MG63 (cell line): ENCODE measurements at places on chromosomes 2 and 18. TPM values are rescaled to one million over a fixed set of nuclear protein-coding genes. Genes with fewer than 3 reads are reported as not detected.

The SMYD1 gene
- not detected in 2 replicates for total RNA-seq

- no peak for DNase-seq
These were observed 353.3 kb upstream of the LRP1B start for GRCh38 chr2:142484111-142484510.

The CCDC102B gene
- total RNA-seq, result 1.6 and 2.2 TPM in 2 replicates

DNA sequence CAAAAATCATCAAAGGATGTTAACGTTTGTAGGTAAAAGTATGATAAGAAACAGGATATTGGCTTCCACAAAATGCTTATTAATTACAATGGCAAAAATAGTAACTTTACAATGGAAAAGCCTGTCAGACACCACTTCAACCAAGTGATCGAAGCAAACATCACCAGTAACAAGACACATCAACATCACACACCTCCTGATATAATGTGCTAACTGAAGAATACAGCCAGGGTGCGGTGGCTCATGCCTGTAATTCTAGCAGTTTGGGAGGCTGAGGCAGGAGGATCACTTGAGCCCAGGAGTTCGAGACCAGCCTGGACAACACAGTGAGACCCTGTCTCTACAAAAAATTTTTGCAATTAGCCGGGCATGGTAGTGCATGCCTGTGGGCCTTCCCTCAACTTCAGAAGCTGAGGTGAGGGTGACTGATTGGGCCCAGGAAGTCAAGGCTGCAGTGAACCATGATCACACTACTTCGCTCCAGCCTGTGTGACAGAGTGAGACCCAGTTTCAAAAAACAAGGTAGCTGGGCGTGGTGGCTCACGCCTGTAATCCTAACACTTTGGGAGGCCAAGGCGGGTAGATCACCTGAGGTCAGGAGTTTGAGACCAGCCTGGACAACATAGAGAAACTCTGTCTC lies 15.0 kb downstream of the MGAT4A start:
- DNase-seq, result no peak

DNA sequence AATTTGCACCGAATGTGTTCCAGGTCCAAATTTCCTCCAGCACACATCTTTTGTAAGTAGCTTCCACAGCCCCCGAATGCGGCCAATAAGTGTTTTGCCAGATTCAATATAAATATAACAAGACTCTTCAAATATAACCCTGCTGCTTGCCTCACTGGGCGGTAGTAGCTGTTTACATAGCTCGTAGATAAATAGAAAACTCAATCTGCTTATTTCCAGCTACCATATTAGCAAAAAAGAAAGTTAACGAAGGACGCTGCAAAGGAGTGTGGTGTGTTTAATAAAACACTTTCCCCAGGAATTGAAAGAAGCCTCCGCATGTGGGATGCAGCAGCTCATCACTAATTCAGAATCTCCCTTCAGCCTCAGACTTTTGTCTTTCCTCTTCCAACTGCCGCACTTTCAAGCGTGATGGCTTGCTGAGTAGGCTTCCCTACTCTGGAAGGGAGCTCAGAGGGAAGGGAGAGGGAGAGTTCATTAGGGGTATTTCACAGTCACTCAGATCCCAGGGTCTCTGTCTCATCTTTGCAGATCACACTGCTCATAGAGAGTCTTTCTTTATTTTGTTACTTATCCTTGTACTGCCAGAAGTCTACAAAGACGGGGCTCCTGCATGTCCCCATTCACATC lies 367.0 kb downstream of the RND3 start:
- DNase-seq, result no peak

The PLCL1 gene
- not detected in 2 replicates for total RNA-seq

- no peak for DNase-seq
These were observed 836.1 kb upstream of the ZEB2 start for GRCh38 chr2:145356056-145356455.

GRCh38 chr2:229446350-229446749 lies 175.3 kb upstream of the PID1 start:
- no peak for DNase-seq

The UGT1A8 gene
- total RNA-seq, result 0.27 and 2.2 TPM in 2 replicates

GRCh38 chr2:172196768-172197431 lies 94.2 kb upstream of the DLX2 start:
- DNase-seq, result peak; percentile 48

The MIB1 gene
- 19.9 and 24.8 TPM in 2 replicates for total RNA-seq

- DNase-seq, result no peak
These were observed 420.9 kb upstream of the PKDCC start for GRCh38 chr2:41626936-41627335.

GRCh38 chr2:168178520-168179324 lies 68.7 kb downstream of the STK39 start:
- DNase-seq, result no peak

The TTC32 gene
- total RNA-seq, result 6.0 and 11.5 TPM in 2 replicates

DNA sequence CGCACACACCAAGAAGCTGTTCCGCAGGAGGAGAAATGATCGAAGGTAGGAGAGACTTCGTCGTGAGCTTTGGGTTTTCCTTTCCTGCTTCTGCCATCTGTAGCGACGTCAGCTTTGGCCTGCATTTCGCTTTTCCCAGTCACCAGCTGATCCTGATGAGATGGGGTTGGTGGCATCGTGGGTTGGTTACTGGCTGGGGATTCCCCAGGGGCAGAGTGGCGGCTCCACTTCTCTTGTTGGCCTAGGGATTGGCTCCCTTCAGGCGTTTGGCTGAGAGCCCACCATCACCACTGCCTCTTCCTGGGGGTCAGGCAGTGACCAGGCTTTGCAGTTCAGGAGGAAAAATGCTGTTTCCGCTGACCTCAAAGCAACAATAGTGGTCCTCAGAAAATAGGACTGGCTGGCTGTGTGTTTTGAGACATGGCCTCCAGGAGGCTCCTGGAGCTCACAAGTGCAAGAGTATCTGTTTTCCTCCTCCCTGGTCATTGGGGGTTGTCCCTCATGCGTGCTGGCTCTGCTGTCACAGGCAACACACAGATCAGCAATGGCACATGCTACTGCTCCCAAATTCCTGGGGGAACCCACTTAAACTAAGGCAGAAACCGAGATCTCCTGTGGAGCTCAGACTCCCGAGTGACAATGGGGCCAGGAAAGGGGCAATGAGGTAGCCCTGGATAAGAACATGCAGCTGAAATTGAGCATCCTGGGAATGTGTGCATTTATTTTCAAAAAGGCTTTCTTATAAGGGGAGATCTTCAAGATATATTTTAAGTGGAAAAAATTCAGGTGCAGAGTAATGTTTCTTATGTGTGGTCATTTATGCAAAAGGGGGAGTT lies 173.0 kb downstream of the CTIF start:
- DNase-seq, result no peak

- DNase-seq, result no peak
These were observed 3.1 kb upstream of the MOB1A start for GRCh38 chr2:74181739-74182138.

DNA sequence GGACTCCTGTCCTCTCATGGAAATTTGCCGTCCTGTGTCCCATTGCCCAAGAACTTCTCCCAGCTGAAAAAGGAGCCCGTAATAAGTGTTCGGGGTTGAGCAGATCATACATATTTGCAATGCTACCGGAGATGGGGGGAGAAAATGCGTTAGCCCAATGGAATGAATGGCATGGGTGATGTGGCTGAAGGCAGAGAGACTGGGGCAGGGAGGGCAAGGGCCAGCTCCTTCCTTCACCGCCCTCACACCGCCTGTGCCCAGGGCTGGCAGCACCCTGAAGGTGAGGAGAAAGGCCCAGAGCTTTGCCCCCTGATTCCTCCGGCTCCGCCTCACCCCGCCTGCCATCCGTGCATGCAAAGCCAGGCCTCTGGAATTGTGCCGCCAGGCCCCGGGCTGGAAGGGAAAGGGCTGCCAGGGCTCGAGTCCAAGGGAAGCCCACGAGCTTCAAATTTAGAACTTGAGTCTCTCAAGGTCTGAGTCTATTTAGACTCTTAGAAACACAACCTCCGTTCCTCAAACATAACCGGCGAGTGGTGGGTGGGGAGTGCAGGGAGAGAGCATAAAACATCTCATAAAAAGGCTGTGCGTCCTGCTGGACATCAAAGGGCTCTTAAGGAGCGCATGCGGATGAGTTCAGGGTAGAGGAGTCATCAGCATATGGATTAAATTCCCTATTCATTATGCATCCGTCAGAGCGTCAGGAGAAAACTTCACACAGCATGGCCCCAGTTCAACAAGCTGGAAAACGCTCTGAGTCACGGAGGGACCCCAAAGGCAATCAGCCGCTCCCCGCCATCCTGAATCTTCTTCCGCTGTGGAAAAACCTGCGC lies 121.7 kb upstream of the GLI2 start:
- DNase-seq, result peak; percentile 92

The SLC19A3 gene
- total RNA-seq, result 1.2 and 1.6 TPM in 2 replicates

- DNase-seq, result no peak
These were observed 474.6 kb downstream of the SLC4A3 start for GRCh38 chr2:220101980-220102379.

The FRZB gene
- total RNA-seq, result not detected in 2 replicates

The GALR1 gene
- not detected in 2 replicates for total RNA-seq

DNA sequence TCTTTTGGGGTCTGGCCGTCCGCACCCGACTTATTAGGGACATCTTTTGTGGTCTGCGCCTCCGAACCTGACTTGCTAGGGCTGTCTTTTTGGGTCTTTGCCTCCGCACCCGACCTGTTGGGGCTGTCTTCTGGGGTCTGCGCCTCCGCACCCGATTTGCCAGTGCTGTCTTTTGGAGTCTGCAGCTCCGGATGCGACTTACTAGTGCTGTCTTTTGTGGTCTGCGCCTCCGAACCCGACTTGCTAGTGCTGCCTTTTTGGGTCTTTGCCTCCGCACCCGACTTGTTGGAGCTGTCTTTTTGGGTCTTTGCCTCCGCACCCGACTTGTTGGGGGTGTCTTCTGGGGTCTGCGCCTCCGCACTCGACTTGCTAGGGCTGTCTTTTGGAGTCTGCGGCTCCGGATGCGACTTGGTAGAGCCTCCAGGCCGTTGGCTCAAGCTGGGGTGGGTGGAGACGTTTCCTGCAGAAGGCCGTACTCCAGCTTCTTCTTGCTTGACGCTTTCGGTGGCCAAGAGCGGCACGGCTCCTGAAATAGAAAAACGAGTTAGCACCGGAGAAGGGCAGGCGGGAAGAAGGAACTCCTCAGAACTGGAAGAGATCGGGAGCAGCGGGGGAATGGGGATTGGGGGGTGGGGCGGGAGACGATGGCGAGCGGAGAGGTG lies 498 bp downstream of the TGOLN2 start:
- peak; percentile 39 for DNase-seq

- no peak for DNase-seq
These were observed 75.8 kb downstream of the CCDC148 start for GRCh38 chr2:158380746-158381145.

GRCh38 chr2:216920143-216920876 lies 60.4 kb upstream of the TNP1 start:
- DNase-seq, result no peak

The CIDEA gene
- not detected in 2 replicates for total RNA-seq

The CPO gene
- not detected in 2 replicates for total RNA-seq

GRCh38 chr2:148541792-148542191 lies 102.8 kb upstream of the EPC2 start:
- DNase-seq, result no peak

- DNase-seq, result no peak
These were observed 268.9 kb downstream of the DYSF start for GRCh38 chr2:71722286-71722685.

GRCh38 chr2:64978514-64979268 lies 10.5 kb upstream of the SLC1A4 start:
- no peak for DNase-seq

GRCh38 chr2:54271843-54272627 lies 16.0 kb upstream of the TSPYL6 start:
- DNase-seq, result no peak

DNA sequence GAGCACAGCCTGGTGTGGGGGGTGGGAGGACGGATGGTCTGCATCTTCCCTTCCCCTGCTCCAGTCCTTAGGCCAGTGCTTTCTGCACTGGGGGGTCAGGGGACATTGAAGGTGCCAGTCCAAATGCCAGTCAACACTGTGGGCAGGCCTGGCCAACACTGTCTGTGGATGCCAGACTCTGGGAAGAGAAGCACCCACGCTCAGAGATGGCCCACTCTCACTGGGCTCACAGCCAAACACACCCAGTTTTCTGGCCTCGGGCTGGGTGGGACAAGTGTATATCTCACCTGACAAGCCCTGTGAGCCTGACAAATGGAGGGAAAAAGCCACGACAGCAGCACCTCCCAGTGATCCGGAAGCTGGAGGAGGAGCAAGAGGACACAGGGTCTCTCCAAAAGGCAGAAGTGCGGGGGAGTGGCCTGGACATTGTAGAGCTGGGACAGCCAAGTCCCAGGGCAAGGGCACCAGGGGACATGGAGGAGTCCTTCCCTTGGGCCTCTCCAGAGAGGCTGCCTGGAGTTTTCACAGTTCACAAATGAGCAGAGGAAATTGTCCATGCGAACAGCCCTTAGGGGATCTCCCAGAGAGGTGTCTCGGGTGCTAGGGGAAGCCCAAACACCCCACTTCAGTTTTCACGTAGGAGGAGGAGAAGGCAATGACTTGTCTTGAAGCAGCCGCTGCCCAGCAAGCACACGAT lies 79.3 kb downstream of the SDC1 start:
- no peak for DNase-seq

DNA sequence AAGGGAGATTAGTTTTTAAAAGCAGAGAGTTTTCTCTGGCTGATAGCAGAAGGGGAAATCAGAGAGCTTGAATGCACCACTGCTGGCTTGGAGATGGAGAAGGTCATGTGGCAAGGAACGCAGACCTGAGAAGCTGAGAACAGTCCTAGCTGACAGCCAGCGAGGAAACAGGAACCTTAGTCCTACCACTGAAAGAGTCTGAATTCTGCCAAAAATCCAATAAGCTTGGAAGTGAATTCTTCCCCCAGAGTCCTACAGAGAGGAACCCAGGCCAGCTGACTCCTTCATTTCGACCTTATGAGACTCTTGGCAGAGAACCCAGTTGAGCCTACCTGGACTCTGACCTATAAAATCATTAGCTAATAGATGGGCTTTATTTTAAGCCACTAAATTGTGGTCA lies 371.9 kb upstream of the TNP1 start:
- DNase-seq, result no peak

- DNase-seq, result no peak
These were observed 87.1 kb downstream of the LAMA3 start for GRCh38 chr18:23776306-23776705.

DNA sequence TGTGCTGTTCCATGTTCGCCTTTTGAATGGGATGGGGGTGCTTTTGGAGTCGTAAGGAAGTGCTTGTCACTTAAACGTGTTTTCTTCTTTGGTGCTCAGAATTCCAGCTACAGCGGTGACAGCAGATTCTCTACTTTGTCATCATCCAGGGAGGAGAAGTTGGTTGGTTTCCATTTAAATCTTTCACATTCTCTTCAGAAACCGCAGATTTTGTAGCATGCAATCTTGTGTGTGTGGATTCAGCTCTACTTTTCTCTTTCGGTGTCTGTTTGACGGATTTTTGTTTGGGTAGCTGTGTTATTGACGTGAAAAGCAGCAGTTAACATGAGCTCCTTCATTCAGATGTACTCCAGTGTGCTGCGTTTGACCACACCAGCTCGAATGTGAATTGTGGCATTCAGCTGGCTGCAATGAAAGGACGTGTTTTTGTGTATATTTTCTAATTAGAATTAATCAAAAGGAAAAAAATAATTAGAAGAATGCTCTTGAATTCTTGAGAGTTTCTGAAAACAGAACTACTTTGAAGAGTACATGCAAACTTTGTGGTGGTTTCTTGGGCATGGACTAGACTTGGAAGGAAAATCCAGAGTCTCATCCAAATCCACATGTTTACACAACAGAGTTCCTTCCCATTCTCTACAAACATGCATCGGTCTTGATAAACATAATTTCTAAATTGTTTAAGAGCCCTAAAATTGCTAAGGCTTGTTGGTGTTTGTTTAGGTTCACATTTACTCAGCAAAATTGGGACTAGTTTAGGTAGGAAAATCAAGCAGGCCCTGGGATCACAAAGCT lies 68.7 kb upstream of the RBM44 start:
- DNase-seq, result no peak

- no peak for DNase-seq
These were observed 60.5 kb upstream of the KLF7 start for GRCh38 chr2:207226243-207226642.

The CLIP4 gene
- total RNA-seq, result 15.3 and 24.3 TPM in 2 replicates

The CROCC2 gene
- total RNA-seq, result not detected in 2 replicates

The NYAP2 gene
- not detected in 2 replicates for total RNA-seq
